ENCODE measurements at places on chromosomes 1 and 21.

DNA sequence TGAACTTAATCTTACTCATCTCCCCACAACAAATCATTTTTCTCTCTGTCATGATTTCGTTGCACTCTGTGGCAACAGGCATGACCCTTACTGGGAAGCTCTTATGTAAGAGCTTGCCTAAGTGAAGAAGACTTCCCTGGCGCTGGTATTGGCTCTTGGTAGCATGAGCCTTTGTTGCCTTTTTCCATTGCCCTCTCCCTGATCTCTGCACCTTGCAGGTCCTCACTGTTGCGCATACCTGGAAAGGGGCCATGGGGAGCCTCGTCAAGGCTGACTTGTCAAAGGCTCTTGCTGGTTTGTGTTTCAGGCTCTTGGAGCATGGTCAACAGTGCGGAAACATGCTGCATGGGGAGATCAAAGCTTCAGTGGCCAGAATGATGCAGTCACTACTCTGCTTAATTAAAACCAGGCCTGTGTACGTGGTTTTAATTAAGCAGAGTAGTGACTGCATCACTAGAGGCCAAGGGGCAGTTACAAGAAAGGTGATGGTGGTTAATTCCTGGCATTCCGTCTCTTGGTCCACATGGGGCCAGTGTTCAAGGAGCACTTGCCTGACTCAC lies 141.3 kb downstream of the SPATA46 start:
- DNase-seq = no peak

DNA sequence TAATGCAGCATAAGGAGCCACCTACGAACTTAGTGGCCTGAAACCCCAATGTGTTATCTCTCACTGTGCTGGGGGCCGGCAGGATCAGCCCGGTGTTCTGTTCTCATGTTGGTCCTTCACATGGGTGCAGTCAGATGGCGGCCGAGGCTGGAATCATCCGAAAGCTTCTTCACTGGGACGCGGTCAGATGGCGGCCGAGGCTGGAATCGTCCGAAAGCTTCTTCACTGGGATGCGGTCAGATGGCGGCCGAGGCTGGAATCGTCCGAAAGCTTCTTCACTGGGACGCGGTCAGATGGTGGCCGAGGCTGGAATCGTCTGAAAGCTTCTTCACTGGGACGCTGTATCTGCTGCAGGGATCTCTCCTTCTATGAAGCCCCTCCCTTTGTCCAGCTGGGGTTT lies 12.6 kb upstream of the PCBP3 start:
- DNase-seq = no peak

GRCh38 chr1:63342402-63342801 lies 20.0 kb downstream of the FOXD3 start:
- DNase-seq = no peak

DNA sequence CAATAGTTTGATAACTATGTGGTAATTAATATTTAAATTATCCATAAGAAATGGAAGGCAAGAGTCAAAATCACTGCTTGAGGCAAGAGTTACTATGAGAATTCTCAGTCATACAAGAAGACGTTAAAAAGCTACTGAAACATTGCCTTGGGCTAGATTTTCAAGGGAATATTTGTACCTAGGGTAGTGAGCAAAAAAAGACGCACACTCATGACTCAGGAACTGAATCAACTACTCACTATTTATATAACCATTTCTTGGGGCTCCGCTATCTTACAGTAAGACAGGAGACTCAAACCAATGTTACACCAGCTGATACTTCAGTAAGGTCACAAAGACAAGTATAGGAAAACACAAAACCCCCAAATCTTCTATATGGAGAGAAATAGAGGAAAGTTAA lies 151.5 kb upstream of the RNPC3 start:
- no peak for DNase-seq

- no peak for DNase-seq
Measured at GRCh38 chr1:235933017-235933765, 66.5 kb upstream of the LYST start.

- no peak for DNase-seq
Measured at GRCh38 chr1:24874611-24875234, 55.4 kb downstream of the RUNX3 start.

GRCh38 chr1:22788254-22788661 lies 77.6 kb downstream of the EPHB2 start:
- no peak for DNase-seq

DNA sequence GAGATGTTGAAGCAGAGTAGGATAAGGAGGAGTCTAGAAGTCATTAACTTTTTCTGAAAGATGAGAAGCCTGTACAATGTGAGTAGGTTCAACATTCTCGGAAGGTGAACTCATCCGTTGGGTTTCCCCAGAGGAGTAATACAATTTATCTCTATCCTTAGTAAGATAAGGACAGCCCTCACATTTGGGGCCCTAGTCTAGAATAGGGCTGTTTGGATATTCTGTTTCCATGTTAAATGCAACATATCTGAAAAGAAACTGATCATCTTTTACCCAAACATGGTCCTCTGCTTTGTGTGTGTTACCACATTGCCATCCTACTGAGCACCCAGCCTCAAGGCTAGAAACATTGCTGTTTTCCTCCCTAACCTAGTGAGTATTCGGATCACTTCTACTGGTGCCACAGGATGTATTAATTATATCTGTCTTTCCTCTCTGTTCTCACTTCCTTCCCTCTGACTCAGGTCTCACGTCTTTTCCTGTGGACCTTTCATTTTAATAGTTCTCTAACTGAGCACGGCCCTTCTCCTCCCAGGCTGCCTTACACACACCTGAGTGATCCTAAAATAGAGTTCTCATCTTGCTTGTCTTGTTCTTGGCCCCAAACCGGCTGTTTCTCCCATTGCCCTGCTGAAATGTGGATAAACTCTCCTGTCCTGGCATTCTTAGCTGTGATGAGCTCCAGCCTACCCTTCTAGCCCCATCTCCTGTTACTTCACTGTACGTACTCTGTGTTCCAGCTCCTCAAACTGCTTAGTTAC lies 91.7 kb downstream of the CDC14A start:
- DNase-seq = no peak

- no peak for DNase-seq
Measured at GRCh38 chr1:211710566-211711314, 35.3 kb upstream of the NEK2 start.

DNA sequence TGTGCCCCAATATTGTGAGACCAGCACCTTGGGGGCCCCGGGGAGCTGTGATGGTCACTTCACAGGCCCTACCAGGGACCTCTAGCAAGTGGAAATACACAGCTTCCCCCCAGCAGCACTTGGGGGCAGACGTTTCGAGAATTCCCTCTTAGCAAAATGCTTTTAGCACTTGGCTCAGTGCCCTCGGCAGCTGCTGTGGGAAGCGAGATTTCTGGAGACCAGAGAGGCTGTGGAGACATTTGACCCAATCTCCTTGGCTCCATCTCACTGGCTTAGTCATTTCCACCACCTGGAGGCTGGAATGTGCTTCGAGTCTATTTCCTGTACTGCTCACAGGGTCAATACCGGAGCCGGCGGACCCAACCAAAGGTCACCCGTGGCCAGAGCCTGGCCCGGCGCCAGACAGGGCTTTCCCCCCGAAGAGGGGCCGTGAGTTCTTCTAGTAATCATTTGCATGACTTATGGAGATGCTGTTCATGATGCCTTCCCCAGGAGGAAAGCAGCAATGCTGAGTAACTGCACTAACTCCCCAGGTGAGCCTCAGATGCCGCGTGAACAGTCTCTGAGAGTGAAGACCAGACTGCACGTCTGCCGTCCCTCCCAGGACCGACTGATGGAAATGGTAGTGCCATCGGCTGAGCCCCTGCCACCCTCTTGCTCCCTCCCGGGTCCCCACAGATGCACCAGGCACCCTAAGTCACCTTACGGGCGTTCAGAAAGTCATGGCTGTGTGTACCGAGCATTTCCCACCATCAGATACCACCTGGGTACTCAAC lies 4.4 kb upstream of the C2CD2 start:
- DNase-seq = no peak

DNA sequence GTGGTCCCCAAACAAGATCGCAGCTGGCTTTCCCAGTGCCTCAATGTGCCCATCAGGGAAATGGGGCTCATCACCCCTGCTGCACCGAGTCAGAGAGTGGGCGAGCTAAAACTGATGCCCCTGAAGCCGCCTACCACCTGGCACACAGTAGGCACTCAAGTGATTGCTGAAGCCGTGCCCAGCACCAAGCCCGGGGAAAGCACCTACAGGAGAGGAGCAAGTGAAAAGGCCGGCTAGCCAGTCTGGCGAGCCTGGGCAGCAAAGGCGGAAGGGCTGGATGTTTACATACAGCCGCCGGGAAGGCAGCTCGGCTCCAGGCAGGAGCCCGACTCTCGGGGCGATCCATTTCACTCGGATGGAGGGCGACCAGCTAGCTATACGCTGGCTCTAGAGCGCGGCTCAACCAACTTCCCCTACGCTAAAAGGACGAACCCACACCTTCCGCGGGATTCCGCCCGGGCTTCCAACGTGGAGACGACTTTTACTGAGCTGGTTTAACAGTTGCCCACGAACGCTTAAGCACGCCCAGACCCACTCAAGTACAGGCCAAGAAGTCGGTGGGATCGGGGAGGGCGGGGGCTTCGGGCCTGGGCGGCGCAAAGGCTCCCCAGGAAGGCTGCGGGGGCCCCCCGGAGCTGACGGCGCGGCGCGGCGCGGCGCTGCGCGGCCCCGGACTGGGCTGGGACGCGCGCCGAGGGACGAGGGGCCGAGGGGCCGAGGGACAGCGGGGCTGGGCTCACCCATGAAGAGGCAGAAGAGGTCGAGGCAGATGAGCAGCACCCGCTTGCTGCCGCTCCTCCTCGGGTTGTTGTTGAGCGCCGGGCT lies 1.0 kb downstream of the PLPP3 start:
- peak; percentile 38 for DNase-seq

GRCh38 chr1:106907795-106908194 lies 148.7 kb upstream of the PRMT6 start:
- peak; percentile 33 for DNase-seq

DNA sequence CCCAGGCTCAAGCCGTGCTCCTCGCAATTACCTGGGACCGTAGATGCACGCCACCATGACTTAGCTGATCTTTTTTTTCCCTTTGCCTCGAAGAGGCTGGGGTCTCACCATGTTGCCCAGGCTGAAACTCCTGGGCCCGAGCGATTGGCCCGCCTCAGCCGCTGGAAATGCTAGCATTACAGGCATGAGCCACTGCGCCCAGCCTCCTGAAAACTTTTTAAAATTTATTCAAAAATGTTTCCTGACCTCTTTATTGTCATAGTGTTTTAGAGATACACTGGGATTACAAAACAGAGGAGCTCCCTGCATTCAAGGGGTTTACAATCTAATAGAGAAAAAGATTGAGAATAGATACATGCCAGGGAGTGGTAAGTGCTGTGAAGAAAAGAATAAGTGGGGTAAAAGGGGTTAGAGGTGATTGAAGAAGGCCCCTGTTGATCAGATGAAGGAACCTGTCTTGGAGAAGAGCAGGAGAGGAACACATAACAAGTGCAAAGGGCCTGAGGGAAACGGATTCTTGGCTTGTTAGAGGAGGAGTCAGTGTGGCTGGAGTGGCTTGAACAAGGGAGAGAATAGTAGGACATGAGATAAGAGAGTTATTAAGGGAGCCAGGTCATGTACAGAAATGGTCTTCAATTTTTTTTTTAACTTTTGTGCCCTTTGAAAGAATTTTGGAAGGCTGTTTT lies 1.7 kb upstream of the TRIM33 start:
- DNase-seq = no peak

DNA sequence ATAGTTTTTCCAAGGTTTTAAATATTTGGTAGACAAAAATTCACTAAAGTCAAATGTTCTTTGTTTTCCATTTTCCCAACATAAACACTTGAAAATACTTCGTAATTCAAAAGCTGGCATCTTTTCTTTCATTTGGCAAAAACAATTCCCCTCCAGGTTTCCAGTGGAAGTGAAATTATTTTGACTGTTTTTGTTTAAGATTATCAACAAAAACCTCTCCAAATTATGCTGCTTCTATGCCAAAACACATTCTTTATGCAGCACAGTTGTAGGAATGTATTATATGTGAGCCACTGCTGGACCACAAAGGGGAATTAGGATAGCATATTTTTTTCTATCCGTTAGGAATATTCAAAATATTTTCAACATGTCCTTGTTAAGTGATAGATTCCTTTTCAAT lies 44.1 kb downstream of the SLC5A9 start:
- no peak for DNase-seq

GRCh38 chr1:209560952-209561351 lies 22.6 kb upstream of the CAMK1G start:
- DNase-seq = no peak

- no peak for DNase-seq
Measured at GRCh38 chr1:151131701-151132334, 14.6 kb downstream of the SEMA6C start.

DNA sequence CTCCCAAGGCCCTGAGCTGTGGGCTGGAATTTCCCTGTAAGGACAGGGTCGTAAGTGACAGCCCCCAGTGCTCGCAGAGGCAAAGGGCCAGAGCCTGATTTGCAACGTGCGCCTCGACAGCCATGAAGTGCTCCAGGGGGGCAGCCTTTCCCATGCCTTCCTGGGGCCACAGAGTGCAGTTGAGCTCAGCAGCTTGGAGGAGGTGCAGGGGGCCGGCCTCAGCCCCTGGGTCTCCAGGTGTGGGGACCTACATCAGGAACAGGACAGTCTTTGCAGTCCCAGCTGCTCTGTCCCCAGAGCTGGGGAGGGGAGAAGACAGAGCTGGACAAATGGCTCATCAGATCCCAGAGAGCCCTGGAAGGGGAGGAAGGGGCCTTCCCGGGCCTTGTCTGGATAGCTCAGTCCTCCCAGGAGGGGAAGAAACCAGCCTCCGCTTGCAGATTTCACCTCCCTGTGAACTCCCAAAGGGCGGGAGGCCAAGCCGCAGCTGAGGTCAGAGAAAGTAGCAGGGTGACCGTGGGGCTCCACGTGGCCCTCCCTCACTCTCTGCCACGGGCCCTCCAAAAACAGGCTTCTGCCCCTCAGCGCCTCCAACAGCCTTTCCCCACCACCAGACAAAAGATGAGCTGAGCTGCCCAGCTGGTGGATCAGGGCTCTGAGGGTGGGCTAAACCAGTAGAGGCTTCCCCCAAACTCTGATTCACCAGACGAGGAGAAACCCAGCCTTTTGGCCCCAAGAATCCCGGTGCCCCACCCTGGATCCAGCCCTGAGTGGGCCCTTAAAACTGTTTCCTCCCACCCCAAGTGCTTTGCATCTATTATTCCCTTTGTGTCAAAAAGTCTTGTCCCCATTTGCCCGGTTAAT lies 76.5 kb downstream of the DHRS3 start:
- no peak for DNase-seq

GRCh38 chr1:224734261-224734935 lies 118.3 kb downstream of the CNIH3 start:
- no peak for DNase-seq

DNA sequence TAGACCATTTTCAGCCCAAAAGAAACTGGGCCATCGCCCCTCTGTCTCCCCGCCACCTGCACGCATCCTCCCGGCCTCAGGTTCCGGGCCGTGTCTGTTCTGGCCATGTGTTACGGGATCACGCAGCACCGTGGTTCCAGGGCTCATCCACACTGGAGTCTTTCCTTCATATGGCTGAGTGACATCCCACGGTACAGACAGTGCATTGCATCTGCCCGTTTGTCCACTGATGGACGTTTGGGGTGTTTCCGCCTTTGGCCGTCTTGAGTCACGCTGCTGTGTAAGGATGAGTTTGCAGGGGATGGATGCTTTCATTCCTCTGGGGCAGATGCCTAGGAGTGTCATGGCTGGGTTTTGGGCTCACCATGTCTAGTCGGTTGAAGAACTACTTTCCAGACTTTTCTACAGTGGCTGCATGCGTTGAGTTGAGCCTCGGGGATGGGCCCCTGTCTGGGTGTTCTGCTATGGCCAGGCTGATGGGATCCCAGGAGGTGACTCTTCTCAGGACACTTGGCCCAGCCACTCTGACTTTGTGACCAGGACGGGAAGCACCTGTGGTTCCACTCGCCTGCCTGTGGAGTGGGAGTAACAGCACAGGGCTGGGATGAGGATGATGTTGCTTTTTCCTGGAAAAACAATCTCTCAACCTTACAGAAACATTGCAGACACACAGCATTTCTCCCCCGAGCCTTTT lies 16.8 kb downstream of the RRP1 start:
- DNase-seq = no peak
